ENCODE measurements at places on chromosomes 12 and 14.

DNA sequence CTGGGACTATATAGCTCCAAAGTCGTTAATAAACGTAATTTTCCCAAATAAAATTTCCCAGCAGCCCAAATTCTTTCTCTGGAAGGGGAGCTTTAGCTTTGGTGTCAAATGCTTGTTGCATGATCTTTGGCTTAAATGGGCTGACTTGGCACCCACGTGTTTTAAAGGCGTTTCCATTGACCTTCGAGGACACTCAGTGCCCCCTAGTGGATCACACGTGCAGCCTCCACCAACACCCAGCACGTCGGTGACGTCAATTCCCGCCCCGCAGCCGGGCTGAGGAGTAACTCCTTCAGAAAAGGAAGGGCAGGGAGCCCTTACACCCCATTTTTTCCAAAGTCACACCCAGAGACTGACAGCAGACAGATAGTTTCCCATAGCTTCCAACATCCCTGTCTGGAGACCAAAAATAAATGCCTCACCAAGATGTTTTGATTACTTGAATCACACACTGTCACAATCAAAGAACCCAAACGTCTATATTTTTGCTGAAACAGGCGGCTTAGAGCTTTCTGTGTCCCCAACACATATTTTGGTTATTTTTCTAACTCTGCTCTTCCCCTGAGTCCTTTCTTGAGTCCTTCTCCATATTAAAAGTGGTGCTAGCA lies 707.9 kb downstream of the AACS start:
- peak; percentile 63 for DNase-seq

- peak; percentile 74 for DNase-seq
Observed at GRCh38 chr12:116441292-116441691, 117.9 kb upstream of the MAP1LC3B2 start.

DNA sequence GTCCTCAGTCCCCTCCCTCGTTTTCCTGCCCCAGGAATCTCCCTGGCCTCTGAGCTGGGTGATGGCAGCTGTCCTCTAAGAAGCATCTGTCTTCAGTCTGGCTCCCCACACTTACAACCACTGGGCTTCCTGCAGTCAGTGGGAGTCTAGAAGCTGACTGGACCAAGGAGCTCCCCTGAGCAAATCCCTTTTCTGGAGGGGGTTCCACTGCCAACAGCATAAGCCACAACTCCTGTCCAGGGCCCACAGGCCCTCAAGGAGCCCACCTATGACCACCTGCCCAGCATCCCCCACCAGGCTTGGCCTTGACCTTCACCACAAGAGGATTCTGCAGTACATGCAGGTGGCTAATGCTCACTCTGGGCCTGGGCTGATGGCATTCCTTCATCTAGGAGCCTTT lies 4.1 kb downstream of the RDH16 start:
- DNase-seq: no peak

DNA sequence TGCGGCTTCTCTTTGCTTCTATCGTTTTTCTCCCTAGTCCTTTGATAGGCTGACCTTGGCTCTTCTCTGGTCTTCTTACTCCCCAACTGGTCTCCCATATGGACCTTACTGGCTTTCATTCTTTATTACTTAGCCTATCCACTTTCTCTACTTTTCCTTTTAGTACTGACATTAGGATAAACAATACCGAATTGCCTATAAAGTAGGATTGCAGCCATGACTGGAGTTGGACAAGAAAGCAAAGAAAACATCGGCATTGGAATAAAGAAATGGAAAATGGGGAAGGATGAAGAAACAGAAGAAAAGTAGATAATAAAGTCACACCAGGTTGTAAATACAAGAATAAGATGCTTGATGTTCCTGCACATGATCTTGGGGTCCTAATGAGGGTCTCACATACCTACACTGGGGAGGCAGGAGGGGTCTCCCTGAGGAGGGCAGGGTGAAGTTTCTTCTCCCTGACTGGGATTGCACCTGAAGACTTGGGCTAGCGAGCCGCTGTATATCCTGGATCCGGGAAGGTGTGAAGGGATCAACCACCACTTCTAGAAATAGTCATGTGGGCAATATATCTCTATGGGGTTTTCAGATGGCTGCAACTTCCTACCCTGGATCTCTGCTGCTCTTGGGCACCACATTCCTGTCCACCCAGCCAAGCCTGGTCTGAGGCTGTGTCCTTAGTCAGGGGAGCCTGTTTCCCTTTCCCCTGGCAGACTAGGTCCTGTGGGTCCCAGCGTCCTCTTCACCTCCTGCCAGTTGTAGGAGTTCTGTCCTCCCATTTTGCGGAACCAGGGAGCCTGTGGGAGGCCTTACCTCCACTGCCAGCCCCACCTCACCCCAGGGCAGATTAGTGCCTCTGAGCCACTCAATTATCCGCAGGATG lies 13.1 kb downstream of the NKX2-1 start:
- peak; percentile 67 for DNase-seq

GRCh38 chr12:44379831-44380230 lies 496.3 kb downstream of the NELL2 start:
- no peak for DNase-seq

DNA sequence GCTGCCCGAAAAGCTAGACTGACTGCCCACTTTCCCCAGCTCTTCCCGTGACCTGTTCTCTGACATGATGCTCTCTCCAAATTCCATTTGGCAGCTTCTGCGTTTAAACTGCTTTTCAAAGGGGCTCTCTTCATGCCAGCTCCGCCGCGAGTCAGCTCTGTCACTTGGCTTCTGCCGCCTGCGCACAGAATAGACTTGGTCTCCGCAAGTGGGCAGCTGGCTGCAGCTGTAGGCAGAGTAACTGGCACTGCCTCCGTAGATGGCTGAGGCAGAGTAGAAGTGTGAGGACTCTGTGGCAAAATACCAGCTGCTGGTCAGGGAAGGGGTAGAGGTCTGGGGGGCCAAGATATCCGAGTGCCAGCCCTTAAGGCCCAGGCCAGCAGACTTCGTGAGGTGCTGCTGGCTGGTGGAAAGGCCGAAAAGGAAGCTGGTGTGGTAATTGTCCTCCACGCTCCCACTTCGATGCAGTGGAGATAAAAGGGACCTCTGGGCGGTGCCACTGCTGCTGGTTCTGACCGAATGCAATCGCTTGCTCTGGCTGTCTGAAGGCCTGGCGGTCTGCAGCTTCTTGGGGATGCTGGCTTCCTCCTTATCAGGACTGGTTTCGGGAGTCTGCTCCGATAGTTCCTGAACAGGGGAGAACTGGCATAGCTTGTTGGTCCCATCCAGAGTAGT lies 85.7 kb downstream of the DUSP16 start:
- DNase-seq: no peak

- no peak for DNase-seq
Observed at GRCh38 chr12:58424735-58425392, 483.5 kb downstream of the ATP23 start.

DNA sequence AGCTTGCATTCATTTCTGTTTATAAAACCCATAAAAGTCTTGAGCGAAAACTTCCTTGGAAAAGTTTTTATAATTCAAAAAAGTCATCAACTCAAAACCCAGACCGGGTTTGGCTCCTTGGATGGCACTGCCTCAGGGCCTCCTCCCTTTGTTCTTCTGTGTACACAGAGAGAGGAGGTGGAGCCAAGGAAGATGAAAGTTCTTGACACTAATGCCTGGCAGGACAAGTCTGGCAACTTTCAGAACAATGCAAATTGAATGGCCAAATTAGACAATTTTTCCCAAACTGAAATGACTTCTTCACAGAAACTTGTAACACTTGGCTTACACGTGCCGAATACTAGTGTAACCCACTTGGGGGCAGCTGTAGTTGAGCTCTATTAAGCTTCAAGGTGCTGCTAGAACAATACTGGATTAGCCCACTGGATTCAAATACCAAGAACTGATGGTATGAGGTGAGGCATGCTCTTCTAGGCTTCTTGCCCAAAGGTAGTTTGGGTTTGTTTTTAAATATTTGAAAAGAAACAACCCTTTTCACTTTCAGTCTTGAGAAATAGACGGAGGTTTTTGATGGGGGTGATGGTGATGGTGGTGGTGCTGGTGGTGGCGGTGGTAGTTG lies 86.6 kb upstream of the FRMD6 start:
- no peak for DNase-seq

DNA sequence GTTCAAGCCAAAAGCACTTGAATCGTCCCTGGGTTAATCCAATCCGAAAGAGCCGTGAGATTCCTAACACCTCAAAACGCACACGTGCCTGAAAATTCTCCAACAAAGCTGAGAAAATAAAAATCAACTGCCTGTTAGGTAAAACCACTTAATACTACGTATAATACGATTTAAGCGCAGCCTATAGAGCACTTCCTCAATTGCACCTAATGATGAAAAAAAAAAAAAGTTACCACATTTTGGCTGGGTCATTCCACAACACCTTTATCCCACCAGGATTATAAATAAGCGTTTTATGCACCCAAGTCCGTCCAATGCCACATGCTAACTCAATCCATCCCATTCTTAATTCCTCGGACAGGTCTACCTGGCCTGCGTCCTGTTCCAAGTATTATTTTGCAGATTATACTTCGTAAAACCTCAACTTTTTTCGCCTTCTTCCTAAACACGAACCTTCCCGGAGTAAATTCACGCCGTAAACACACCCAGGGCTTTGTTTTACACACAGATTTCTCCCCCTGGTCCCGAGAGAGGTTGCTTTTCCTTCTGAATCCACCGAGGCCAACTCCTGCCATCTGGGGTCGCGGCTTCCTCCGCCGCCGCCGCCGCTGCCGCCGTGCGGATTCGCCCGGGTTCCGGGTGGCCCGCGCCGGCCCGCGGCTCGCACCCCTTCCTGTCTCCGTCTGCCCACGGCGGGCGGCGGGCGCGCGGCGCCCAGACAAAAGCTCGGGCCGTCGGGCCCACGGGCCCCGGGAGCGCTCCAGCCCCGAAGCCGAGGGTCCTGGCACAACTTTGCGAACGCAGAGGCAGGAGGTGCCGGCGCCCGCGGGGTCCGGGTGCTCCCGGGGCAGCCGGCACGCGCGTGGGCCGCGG lies 66.2 kb downstream of the RNF34 start:
- DNase-seq: peak; percentile 71

GRCh38 chr14:22895402-22895801 lies 12.4 kb downstream of the REM2 start:
- no peak for DNase-seq

- no peak for DNase-seq
Observed at GRCh38 chr12:3658327-3659163, 94.4 kb downstream of the CRACR2A start.

- no peak for DNase-seq
Observed at GRCh38 chr14:65472189-65472588, 59.7 kb downstream of the FUT8 start.

DNA sequence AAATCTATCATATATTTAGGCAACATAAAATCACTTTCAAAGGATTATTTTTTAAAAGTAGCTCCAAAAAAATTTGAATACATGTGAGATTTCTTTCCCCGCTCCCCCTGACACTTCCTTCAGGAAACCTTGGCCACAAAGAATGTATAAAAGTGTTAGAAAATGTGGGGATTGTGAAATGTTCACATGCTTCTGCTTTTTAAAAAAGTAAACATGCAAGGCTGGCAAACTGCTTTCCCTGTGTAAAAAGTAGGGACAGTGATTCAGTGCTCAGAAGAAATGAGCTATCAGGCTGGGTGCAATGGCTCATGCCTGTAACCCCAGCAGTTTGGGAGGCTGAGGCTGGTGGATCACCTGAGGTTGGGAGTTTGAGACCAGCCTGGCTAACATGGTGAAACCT lies 26.6 kb downstream of the MBIP start:
- no peak for DNase-seq

DNA sequence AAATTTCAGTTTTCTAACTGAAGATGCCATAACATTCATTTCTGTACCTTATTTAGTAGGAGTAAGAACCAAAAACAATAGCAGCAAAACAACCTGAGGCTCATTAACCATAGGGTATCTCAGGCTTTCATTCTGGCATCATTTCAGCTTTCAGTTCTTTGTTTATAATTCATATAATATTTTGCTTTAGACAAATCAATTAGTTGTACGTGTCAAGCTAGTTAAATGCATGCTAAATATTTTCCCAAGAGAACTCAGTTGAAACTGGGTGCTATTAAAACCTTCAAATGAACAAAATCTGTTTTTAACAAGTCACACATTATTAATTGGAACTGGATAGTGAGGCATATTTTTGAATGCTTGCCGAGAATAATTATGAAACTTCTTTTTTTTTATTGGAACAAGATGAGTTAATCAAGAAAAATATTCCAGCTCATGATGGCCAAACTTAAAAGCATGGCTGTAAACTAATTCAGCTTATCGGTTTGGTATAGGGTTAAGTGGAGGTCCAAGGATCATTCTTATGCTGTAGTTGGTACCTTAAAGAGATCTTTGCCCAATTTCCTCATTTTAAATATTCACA lies 442.7 kb downstream of the BTG1 start:
- no peak for DNase-seq

DNA sequence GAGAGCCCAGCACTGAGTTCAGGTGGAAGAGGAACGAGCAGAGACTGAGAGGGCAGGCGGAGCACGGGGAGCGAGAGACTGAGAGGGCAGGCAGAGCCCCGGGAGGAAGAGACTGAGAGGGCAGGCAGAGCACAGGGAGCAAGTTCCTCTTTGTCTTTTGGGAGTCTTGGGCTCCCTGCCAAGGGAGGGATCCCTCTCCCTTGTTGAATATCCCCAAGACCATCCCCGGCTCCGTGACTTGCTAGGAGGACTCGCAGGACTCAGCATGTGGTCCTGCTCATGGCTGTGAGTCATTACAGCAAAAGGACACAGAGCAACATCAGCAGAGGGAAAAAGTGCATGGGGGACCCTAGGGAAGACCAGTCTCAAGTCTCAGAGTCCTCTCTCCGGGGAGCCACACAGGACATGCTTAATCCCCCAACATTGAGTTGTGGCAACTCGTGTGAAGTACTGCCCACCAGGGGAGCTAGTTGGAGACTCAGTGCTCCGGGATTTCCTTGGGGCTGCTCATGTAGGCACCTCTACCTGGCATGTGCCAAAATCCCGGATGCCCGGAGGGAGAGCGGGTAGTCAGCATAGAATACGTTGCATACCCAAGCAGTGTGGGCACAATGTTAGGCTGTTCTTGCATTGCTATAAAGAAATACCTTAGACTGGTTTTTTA lies 81.0 kb downstream of the CCDC92 start:
- DNase-seq: no peak

DNA sequence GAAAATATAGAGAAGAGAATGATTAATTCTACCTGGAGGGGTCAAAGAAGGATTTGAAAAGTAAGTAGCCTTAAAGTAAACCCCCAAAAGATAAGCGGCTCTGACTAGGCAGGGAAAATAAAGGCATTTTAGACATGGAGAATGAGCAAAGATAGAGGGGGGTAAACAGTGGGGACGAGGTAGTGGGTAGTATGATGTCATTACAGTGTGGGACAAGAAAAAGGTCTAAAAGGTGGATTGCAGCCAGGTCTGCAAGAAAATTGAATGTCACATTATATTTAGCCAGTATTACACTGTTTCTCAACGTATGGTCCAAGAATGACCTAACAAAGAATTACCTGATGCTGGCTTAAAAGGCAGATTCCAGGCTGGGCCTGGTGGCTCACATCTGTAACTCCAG lies 55.8 kb upstream of the CIT start:
- no peak for DNase-seq

- peak; percentile 61 for DNase-seq
Observed at GRCh38 chr12:128796439-128797118, 27.2 kb downstream of the SLC15A4 start.

DNA sequence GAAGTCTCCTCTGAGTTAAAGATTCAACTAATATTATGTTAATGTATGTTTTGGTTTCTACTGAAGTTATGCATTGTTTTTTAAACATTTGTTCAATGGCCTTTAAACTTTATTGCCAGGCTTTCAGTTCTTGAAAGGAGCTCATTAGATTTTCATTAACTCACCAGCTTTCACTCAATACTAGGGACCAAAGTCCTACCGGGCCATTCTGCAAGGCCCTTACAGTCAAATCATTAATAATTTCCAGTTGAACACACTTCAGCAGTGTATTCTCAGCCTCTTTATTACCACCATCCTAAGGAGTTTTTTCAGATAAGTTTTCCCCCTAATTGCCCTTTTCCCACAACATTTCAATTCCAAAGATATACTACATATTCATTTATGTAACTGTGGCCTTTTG lies 409.2 kb downstream of the DIO2 start:
- no peak for DNase-seq
